Stimulated activated CD8-positive, alpha-beta memory T cell treated with anti-CD3 and anti-CD28 coated beads, Interleukin-7, amount 100 ng/mL, for 48 hours (primary cell): ENCODE measurements at places on chromosomes 5 and 9.

DNA sequence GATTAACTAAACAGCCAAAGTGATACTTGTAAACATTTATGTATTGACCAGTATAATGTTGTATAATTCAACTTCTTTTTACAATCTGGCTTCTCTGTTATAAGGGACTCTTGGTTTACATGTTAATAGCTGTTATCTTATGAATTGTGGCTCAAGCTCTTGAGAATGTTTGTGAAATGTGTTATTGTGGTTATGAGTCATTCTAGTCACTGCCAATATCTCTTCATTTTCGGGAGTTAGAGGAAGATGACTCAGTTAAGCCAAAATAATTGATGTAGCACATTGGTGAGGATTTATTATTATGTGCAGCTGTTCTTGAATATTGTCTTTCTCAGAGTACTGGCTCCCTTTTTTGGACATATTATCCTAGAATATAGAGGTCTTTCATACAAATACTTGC is 655.2 kb upstream of the RIOK2 start:
- DNase-seq = no peak

GRCh38 chr5:27318701-27319100 is 280.3 kb upstream of the CDH9 start:
- DNase-seq = no peak

DNA sequence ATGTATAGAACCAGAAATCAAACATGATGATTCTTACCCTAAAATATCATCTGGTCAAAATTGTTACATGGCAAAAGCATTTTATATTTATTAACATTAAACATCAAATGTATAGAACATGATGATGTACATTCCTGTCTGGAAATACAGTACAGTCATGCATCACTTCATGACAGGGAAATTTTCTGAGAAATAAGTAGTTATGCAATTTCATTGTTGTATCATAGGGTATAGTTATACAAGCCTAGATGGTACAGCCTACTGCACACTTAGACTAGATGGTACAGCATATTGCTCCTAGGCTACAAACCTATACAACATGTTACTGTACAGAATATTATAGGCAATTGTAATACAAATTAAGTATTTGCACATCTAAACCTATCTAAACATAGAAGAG is 64.6 kb upstream of the VCAN start:
- DNase-seq = no peak

DNA sequence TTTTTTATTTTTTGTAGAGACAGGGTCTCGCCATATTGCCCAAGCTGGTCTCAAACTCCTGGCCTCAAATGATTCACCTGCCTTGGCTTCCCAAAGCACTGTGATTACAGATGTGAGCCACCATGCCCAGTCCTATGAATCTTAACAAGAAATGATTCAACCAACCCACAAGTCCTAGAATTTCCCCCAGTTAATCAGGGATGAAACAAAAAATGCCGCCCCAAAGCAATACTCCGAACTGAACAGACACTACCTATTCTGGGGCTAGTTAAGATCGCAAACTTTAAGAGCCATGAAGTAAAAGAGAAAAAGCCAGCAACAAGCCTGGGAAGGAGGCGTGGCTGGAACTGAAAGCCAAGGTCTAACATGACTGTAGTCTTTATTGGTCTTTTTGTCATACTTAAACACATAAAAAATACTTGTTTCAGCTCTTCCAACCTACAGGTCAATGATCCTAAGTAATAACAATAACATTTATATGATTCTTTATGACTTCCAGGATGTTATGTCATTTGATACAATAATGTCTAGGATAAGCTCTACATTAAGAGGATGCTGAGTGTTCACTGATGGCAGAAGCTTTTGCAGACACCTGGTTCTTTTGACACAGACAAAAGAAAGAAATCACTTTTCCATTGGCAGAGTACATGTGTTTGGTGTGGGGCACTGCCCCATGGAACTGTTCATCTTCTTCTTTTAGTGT is 361.1 kb upstream of the TLE4 start:
- no peak for DNase-seq

DNA sequence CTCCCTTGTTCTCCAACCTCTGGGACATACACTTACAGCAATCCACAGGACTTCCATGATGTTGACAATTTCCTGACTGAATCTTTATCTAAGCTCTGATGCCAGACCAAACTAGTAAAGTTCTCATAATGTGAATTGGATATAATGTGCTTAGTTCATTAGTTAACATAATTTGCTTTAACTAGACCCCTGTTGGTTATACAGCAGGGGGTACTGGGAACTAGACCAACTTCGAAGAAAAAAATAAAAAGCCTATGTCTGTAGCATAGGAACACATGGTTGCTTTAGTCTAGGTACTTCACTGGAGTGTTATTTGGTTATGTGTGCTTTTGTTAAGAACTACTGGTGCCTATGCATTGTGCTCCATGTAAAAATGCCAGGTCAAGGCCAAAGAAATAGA is 173.8 kb downstream of the ADAMTS6 start:
- DNase-seq = no peak

DNA sequence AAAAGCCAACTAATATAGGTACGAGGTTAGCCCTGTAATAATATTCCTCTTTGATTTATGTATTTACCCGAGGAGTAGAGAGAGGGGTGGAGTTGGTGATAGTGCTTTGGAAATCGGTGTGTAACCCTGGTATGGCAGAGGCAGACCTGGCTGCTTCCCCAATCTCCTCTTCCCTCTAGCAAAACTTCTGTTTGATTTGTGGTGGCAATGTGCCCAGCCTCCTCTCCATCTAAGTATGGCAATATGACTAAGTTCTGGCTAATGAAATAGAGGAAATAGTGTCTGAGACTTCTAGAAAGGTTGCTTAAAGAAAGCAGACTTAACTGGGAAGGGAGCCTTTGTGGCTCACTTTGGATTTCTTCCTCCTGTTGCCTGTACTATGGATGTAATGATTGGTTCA is 491.1 kb downstream of the ENC1 start:
- no peak for DNase-seq

DNA sequence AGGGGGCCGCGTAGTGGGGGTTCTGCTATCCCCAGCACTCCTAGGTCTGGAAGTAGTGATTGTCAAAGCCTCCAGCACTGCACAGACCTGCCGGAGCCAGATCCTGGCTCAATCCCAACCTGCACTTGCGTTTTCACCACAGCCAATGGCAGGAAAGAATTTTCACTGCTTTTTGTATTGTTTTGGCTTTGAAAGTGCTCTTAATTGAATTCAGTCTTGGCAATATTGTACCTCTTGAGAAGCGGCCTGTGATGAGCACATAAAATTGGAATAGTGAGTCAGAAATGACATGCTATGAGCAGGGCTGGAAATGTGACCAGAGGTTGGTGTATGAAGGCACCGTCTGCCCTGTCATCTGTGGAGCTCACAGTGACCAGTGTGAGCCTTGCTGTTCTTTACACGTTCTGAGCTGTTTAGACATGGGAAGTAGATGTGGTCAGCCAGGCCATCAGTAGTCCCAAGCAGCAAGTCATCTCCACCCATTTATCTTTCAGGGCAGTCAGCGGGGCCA is 41.5 kb downstream of the SECISBP2 start:
- no peak for DNase-seq

DNA sequence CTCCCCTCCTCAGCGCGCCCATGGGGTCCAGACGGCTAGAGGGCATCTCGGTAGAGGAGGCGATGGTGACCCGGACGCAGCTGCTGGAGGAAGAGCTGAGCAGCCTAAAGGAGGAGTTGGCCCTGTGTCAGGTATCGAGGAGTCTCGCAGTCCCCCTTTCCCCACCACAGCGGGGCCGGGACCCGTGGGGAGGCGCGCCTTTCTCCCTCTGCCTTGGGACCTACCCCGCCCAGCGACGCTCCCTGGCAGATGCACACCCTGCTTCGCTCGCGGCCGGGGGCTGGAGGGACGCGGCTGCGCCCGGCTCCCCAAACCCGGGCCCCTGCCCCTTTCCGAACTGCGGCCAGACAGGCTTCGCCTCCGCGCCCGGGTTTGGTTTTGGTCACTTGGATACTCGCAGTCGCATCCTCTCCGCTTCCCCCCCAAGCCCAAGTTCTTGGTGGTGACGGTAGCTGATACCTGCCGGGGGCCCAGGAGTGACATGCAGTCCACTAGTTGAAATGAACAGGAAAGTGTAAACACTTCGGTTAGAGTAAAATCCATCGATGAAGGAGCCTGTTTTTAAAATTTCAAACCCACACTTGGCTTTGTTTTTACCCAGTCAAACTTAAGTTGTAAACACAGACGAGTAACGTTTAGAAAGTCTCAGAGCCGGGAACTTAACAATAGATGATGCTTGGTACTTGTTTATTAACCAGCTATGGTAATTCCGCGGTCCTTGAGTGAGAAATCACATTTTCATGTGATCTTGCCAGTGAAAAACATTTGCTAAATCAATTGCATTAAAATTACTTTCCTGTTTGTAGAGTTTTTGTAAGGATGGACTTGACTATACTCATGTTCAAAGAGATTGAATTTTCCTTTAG is 688 bp downstream of the CNTLN start:
- DNase-seq = peak; percentile 2

DNA sequence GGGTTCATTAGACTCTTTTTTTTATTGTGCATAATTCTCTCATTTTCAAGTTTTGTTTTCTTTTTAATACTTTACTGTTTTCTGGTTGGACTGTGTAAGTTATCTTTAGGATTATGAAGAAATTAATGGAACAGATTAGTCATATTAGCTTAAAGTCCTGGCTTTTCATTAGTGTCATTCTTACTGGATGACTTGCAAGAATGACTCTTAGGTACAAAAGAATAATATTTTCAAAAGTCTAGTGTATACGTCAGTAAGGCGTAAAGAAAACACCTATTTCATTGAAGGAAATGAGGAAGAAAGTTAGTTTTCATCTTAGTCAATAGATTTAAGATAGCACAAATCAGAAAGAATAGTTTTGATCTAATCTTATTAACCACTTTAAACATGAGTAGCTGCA is 20.4 kb downstream of the UHRF2 start:
- DNase-seq = no peak

DNA sequence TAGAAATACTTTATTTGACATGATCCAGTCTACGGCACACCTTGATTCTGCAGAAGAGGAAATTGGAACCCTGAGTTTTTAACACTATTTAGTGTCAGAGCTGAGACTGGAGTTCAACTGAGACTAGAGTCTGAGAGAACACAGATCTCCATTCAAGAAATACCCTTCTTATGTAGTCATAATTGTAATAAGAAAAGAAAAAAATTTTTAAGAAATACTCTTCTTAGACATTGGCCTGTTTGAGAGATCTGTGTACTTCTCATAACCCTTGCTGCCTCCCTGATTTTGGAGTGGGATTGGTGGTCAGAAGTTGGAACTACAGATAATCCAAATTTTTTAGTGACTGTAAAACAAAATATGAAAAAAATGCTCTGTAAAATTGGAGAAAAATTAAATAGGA is 253.4 kb downstream of the ARRDC3 start:
- no peak for DNase-seq

DNA sequence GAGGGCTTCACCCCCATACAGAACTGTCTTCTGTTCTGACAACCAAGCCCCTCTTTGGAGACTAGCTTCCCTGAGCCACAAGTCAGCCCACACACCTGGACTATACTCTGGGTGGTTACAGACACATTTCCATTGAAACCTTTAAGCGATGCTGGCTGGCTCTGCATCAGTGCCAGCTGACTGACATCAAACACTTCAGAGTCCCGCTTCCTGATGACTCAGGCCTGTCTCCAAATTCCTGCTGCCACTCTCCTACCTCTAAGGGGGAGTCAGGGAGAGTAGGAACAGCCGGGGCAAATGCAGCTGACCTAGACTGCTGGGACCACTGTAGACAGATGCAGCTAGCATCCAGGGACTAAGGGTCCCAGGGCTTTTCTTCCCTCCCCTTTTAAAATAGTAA is 59.4 kb downstream of the SIL1 start:
- no peak for DNase-seq
